ENCODE measurements at places on chromosomes 4 and X.

DNA sequence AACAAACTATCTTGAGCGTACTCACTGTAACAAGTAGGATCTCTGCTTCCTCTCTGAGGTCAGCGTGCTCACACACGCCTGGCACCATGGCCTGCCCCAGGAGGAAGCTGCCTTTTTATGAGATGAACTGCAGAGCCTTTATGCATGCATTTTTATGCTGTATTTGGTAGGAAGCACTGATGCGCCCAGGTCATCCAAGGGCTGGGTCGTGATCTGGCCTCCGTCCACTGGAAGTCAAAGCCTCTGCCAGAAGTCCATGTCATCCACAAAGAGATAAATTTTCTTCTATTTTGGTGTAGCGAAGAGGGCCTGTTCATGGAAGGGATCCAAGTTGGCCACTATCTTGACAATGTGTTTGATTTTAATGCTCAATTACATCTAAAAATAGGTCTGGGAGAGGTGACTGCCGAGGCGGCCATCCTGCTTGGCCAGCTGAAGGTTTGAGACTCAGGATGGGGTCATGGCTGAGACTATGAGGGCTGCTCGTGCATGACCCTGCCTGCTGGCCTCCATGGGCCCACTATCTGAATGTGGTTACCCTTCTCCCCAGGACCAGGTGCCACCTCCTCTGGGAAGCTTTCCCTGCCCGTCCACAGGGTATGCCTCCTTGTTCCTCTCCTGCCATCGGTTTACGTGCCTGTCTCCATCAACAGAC is 50.3 kb downstream of the HTRA3 start:
- no peak for DNase-seq
- H3K4me3 ChIP-seq = no peak overlapping the region
- H3K4me1 ChIP-seq = no peaks in the 10 kb centered on the region
- no peak overlapping the region for H3K27ac ChIP-seq

DNA sequence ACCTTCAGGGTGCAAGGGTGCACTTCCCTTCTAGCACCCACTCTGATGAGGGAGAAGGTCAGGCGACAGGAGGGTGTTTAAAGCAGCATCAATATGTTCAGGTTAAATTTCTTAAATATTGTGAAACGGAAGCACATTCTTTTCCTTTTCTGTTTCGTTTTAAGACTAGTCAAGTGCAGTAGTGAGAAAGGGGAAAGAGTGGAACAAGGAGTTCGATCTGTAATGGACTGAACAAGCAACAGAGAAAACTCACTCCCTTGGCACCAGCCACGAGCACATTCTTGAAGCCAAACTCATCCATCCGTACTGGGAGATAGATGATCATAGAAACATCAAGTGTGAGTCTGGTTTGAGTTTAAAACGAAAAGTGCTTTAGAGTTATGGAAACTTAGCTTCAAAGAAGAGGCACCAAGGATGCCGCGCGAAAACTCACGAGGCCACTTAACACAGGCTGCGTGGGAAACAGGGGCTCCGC is 815 bp downstream of the FAM53A start:
- peaks cover 6% of the 10 kb centered on the region for H3K36me3 ChIP-seq
- peak overlapping the region; percentile 90 for H3K27ac ChIP-seq
- H3K27me3 ChIP-seq = peaks cover 2% of the 10 kb centered on the region
- H3K4me1 ChIP-seq = peaks cover 12% of the 10 kb centered on the region

GRCh38 chr4:154625971-154626370 is 13.5 kb upstream of the FGG start:
- H3K36me3 ChIP-seq = no peaks in the 10 kb centered on the region
- H3K27me3 ChIP-seq = peaks cover 27% of the 10 kb centered on the region
- no peak overlapping the region for H3K4me3 ChIP-seq

- peaks cover 4% of the 10 kb centered on the region for H3K36me3 ChIP-seq
- no peaks in the 10 kb centered on the region for H3K27me3 ChIP-seq
- H3K4me1 ChIP-seq = no peaks in the 10 kb centered on the region
- no peak overlapping the region for H3K27ac ChIP-seq
- no peak overlapping the region for H3K4me3 ChIP-seq
Observed at GRCh38 chrX:49064735-49065134, 5.9 kb downstream of the CCDC120 start.

DNA sequence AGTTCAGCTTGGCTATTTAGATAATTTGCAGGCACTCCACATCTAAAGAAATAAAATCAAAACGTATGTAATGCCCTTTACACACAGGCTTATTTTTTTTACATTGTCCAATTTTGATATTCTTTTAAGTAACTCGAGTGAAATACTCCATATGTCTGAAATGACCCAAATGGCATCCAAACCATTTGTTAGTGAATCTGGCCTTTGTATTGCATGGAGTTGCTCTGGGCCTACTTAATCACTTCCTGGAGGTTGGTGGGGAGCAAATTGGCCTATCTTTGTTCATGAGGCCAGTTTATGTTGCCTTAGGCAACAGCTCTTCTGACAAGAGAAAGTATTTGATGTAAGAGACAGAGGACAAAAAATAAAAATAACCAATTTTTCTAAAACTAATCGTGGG is 47.6 kb upstream of the TMEM131L start:
- H3K4me1 ChIP-seq = peaks cover 31% of the 10 kb centered on the region
- H3K4me3 ChIP-seq = no peak overlapping the region
- no peak overlapping the region for H3K27ac ChIP-seq
- no peaks in the 10 kb centered on the region for H3K27me3 ChIP-seq

DNA sequence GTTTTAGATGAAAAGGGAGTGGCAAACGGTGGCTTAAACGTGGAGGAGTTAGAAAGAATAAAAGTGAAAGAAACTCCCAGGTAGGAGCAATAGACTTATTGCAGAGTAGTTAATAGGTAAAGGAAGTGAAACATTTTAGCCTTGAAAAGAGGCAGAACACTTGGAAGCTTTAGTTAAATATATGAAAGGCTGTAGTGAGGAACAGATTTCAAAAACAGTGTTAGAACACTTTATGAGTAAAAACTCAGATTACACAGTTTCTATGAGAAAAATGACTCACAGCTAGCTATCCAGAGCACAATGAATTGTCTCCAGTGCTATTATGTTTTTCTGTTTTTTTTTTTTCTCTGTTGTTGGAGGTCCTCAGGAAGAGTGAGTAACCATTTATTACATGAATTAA is 45.8 kb downstream of the TACR3 start:
- no peaks in the 10 kb centered on the region for H3K36me3 ChIP-seq
- H3K4me1 ChIP-seq = no peaks in the 10 kb centered on the region
- H3K4me3 ChIP-seq = no peak overlapping the region
- no peaks in the 10 kb centered on the region for H3K27me3 ChIP-seq
- DNase-seq = no peak

DNA sequence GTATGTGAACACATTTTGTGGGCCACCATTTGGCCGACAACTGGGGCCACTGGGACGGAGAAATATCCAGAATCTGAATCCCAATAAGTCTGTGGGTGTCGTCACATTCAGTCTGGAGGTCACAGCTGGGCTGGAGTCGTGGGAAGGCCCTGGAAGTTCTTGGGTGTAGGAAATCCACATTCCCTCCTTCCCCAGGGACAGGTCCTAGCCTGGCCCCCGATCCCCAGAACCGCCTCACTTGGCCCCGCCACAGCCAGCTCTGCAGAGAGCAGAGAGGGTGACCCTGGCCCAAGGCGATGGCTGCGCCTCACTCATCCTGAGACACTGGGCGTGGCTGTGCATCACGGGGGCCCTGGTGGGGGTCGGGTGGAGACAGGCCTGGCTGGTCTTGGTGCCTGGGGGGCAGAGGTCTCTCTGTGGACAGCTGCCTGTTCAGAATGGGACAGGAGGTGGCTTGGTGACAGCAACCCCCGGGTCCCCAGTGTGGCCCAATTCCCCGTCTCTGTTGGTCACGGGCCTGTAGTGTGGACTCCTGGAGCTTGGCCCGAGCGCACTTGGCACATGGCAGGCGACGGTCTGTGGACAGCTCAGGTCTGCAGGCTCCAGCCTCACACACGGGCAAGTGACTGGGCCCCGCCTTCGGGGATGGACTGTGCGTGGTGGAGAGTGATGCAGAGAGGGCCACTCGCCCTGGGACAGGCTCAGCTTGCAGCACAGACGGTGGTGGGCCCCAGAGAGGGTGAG is 16.4 kb downstream of the DOK7 start:
- no peaks in the 10 kb centered on the region for H3K36me3 ChIP-seq
- no peaks in the 10 kb centered on the region for H3K4me1 ChIP-seq
- H3K27ac ChIP-seq = no peak overlapping the region
- H3K4me3 ChIP-seq = no peak overlapping the region
- H3K27me3 ChIP-seq = peaks cover 8% of the 10 kb centered on the region
- no peak for DNase-seq

All from activated T-helper 1 cell treated with anti-CD3 and anti-CD28 coated beads, Interleukin-12 subunit alpha, Interleukin-12 subunit beta, Interleukin-2, Interleukin-4 antibody, amounts not matched to agents 30 ng/mL and 10 ng/mL and 1 ng/mL, durations not matched to agents 14 hours and 24 hours and 36 hours (primary cell).